ENCODE measurements at places on chromosomes 7 and 10. TPM values are rescaled to one million over a fixed set of nuclear protein-coding genes. Genes with fewer than 3 reads are reported as not detected.

ARHGEF35 gene
- total RNA-seq, result not detected

LIPM gene
- total RNA-seq, result not detected

MMD2 gene
- total RNA-seq, result not detected

CRCP gene
- 59.0 TPM for total RNA-seq

FKBP6 gene
- total RNA-seq, result not detected

CFAP46 gene
- not detected for total RNA-seq

All from M059J (cell line).